Thyroid gland (tissue), 4 donors: ENCODE measurements at places on chromosomes 13 and 19.

- no peak for DNase-seq
Measured at GRCh38 chr19:19176950-19177349, 6.9 kb upstream of the MEF2B start.

DNA sequence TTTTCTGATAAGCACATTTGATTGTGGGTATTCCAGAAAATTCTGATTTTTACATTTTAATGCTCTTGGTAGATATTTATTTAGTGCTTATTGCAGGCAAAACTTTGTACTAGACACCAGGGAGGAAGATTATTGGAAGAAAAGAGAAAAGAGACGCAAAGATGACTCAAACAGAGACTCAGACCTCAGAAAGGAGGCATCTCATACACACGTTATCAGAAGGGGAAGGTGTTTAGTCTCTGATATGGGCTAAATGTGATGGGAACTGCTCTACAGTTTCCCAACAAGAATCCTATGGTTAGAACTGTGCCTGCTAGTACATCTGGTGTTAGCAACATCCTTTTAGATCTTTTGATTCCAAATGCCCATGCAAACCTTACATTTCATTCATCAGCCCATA, 245.6 kb downstream of the KLF5 start:
- DNase-seq, result no peak

GRCh38 chr13:107545946-107546502, 669.3 kb downstream of the LIG4 start:
- DNase-seq, result peak; percentile 65

DNA sequence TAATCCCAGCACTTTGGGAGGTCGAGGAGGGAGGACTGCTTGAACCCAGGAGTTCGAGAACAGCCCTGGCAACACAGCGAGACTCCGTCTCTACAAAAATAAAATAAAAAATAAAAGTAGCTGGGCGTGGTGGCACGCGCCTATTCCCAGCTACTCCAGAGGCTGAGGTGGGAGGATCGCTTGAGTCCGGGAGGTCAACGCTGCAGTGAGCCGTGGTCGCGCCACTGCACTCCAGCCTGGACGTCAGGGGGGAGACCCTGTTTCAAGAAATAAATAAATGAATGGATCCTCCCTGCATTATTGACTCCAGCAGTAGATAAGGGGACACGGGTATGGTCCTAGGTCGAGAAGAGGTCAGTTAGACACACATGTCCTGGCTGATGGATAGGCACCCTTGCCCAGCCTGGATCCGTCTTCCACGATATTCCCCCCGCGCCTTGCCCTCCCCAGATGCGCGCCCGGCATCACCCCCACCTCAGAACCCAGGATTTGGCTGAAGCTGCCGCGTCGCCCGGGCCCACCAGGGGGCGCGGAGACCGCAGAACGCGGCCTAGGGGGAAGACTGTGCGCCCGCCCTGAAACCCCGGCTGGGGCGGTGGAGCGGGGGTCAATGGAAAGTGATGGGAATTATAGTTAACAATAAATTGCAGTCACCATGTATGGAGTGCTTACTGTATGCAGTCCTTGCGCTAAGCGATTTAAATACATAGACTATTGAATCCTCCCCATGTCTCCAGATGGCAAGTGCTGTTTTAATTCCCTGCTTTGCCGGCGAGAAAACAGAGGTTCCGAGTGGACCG, 2.1 kb upstream of the HOOK2 start:
- peak; percentile 80 for DNase-seq

DNA sequence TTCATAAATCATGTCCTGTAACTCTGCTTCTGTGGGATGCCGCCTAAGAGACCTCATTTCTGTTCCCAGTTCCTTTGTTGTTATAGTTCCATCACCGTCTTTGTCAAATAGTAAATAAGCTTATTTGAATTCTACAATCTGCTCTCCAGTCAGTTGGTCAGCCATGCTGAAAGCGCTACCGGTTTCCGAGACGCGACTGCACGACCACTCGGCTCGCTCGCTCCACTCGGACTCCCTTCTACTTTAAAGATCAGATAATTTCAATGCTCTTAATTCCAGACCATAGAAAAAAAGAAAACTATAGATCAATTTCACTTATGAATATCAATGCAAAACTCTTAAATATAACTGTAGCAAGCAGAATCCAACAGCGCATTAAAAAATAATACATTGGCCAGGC, 64.2 kb upstream of the STK24 start:
- DNase-seq, result no peak

DNA sequence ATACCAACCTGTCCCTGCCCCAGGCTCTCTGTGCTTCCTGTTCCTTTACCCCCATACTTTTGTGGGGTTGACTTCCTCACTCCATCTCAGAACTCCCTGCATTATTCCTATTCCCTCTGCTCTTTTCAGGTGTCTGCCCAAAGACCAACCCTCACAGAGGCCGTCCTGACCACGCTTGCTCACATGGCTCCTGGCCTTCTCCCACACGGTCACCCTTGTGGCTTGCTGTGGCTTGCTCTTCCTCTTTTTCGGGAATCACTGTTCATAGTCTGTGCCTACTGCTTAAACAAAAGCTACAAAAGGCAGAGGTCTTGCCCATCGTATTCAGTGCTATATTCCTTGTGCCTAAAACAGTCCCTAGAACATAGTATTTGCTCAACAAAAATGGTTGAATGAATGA, 25.2 kb upstream of the ARGLU1 start:
- DNase-seq, result no peak

DNA sequence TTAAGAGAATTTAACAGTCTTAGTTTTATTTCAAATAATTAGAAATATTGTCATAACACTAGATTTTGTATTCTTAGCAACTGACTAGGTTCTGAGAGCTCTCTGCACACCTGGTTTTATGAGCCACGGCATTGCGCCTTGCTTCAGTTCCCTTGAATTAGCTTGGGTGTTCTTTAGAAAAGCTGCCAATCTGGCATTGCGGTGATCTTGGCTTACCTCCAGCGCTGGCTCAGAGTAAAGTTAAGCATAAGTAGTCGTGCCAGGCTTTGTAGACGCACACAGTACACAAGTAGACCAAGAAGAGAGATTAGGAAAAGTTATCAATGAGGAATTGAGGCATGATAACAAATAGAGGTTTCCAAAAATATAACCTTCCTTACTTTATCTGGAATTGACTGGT, 45.7 kb downstream of the TPP2 start:
- DNase-seq, result peak; percentile 96

- no peak for DNase-seq
Measured at GRCh38 chr19:11338121-11338520, 1.3 kb downstream of the RAB3D start.

DNA sequence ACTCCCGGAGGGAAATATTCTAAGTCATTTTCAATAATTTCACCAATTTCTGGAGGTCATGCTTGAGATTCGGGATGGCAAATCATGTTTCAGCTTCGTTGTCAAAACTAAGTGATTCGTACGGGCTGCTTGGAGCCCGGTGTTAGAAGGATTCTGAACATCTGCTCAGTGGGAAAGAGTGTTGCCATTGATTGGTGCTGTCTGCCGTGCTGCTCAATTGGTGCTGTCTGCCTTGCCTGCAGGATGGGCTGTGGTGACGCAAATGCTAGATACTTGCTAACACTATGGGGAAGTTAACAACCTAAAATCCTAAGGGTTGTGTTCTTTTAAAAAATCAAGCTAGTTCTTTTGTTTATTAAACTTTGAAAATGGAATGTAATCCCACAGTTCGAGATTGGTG, 17.3 kb upstream of the CACNG8 start:
- DNase-seq, result no peak

GRCh38 chr13:21055016-21055415, 6.4 kb downstream of the LATS2 start:
- DNase-seq, result no peak

DNA sequence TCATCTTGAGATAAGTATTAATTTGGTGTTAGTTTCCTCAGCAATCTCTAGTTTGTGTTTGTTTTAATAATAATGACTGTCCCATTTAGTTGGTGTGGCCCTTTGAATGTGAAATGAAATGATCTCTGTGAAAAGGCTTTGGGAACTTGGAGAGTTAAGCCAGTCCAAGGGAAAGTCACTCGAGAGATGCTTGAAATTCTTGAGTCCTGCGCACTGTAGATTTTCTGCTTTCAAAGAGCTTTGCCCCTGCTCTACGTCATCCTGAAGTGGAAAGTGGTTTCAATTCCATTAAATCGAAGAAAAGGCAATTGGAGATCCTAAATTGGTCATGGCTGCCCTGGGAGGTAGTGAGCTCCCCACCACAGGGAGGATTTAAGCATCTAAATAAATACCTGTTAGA, 403.8 kb downstream of the ZNF536 start:
- DNase-seq, result peak; percentile 42
